ENCODE measurements at places on chromosomes 11 and 22.

DNA sequence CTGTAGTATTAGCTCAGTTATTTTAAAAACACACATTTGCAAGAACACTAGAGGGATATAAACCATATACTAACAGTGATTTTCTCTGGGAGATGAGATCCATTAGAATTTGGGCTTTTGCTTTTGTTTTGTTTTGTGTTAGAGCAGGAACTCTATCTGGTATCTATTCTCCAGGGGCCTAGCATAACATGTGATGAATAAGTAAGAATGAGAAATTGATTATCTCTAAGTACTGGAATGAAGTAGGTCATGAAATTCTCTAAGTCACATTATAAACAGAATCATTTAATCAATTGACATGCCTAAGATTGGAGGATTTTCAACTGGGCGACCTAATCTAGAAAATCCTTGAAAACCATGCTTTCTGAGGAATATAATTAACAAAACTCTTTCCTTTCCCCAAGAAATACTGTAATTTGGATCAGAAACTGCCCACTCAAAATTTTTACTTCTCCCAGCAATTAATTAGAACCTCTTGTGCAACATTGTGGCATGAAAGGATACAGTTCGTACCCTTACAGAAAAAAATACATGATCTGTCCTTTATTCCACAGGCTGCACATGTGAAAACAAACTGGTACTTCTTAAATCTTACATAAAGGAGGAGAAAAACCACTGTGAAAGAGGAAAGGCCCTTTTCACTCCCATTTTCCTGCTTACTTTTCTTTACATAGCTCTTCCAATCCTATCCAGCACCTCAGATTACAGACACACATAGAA lies 93.5 kb downstream of the MRTFA start:
- DNase-seq = no peak

- DNase-seq = no peak
Measured at GRCh38 chr22:46634011-46634699, 14.0 kb downstream of the GRAMD4 start.

- DNase-seq = no peak
Measured at GRCh38 chr11:133795088-133795487, 50.2 kb downstream of the SPATA19 start.

- DNase-seq = no peak
Measured at GRCh38 chr11:74333193-74333592, 21.8 kb upstream of the P4HA3 start.

GRCh38 chr11:76410851-76411357 lies 29.8 kb downstream of the GVQW3 start:
- peak; percentile 9 for DNase-seq

GRCh38 chr11:19474954-19475721 lies 234.4 kb upstream of the E2F8 start:
- no peak for DNase-seq
